ENCODE measurements at places on chromosomes 13 and 19.

- no peak for DNase-seq
Observed at GRCh38 chr19:10682397-10683063, 18.7 kb upstream of the QTRT1 start.

- DNase-seq = no peak
Observed at GRCh38 chr19:18521692-18522123, at the start of gene ELL. TSS of gene ELL (minus strand) at chr19:18522070. CDS start at chr19:18522055, 15 bp downstream.

GRCh38 chr19:4456476-4456842, 1.1 kb downstream of the UBXN6 start:
- DNase-seq = peak; percentile 54

GRCh38 chr19:14345116-14345763, 36.0 kb upstream of the ADGRE5 start:
- no peak for DNase-seq

DNA sequence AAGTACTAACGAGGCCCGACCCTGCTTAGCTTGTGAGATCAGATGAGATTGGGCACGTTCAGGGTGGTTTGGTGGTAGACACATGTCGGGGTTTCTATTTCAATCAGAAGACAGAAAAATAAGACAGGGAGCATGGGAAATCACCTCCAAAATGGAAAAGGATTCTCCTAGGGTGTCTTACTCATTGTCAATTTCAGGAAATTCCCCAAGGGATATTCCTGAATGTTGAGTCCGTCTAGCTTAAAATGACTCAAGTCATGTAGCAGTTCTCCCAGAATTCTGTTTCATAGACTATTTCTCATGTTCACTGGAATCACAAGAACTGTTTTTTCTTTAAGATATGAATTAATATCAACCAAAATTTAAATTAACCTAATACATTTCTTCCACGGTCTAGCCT, 380.1 kb downstream of the EFNB2 start:
- no peak for DNase-seq

- DNase-seq = no peak
Observed at GRCh38 chr13:46181840-46182490, at the start of gene LCP1. TSS of gene LCP1 (minus strand) at chr13:46182177. CDS start at chr13:46159662, 22,515 bp downstream.

GRCh38 chr13:45325806-45326205, 15.2 kb downstream of the TPT1 start:
- peak; percentile 81 for DNase-seq

DNA sequence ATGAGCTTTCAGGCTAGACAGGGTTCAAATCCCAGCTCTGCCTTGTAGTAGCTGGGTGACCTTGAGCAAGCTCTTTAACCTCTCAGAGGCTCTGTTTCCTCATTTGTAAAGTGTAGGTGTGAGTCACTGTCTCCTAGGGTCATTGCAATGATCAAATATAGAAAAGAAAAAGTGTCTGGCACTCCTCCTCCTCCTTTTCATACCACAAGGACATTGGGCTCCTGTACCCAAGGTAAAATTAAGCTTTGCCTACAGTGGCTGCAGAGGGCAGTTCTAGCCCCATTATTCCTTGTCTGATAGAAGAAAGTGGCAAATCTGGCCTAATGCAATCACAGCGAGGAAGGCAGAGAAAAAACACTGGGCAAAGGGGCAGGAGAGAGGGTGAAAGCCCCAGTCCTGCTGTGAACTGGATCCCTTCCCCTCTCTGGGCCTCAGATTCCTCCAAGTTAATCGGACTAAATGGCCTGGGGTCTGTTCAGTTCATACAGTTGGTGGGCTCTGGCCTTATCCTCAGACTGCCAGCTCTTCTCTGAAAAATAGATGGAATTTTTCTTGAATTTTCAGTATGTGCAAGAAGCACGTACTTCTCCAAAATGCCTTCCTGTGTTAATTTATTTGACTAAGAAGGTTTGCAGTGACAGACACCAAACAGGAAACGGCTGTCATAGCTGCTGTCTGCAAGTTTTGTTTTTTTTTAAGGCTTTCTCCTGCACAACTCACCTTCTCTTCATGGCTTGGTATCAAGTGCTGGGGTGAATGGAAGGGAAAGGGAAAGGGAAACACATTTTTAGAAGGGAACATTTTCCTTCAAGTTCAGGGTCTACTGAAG, 35.3 kb downstream of the RGCC start:
- DNase-seq = no peak

DNA sequence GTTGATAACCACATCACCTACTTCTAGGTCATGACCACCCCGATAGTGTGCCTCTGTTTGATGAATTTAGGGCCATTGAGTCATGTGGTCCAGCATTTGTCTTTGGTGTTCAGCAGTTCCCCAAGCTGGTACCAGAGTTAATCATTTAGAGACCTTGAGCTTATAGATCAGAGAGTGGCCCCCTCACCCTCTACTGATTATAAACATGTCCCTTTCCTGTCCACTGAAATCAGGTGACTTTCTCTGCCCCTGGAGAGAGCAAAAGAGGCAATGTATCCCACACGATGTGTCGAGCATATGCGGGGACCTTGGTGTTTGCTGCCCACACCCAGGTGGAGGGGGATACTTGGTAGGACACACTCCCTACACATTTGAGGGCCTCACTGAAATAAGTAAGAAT, 46.3 kb downstream of the C13orf42 start:
- no peak for DNase-seq

- no peak for DNase-seq
Observed at GRCh38 chr19:16017138-16017490, 59.2 kb upstream of the TPM4 start.

- DNase-seq = no peak
Observed at GRCh38 chr13:52878831-52879230, 30.4 kb upstream of the PCDH8 start.

- DNase-seq = no peak
Observed at GRCh38 chr13:76853921-76854608, 32.1 kb downstream of the KCTD12 start.

DNA sequence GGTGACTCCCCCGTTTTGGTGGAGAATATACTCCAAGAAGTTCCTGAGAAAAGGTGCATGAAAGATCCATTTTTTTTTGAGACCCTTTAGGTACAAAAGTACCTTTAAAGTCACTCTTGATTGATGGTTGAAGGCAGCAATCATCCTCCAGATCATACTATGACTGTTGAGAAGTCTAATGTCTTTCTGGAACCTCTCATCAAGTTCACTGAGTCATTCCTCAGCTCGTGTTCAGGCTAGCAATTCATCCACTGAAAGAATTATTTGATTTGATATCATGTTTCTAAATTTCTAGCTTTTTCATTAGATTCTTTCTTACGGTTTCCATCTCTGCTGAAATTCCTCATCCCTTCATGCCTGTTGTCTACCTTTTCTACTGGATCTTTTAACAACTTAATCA, 65.1 kb upstream of the GJB6 start:
- DNase-seq = no peak

DNA sequence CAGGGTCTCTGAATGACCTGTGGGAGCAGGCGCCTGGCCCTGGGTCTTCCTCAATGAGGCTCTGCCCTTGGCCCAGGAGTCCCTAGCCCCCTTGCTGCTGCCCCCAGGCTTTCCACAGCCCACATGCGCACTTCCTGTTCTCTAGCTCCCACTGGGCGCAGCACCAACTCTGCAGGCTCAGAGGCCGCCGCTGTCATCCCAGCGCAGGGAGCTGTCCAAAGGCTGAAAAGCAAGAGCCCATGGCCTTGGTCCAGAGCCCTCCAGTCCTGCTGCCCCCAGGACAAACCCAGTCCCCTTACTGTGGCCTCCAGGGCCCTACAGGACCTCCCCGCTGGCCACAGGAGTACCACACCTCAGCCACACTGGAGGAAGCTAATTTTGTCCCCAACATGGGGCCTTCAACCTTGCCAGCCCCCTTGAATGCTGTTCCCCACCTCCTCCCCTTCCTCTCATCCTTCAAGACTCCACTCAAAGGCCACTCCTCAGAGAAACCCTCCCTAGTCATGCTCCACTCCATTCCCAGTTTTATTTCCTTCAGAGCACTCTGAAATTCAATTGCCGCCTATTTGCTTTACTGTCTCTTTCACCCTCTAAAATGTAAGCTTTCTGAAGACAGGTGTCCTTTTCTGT, 8.0 kb upstream of the POU2F2 start:
- DNase-seq = peak; percentile 85

DNA sequence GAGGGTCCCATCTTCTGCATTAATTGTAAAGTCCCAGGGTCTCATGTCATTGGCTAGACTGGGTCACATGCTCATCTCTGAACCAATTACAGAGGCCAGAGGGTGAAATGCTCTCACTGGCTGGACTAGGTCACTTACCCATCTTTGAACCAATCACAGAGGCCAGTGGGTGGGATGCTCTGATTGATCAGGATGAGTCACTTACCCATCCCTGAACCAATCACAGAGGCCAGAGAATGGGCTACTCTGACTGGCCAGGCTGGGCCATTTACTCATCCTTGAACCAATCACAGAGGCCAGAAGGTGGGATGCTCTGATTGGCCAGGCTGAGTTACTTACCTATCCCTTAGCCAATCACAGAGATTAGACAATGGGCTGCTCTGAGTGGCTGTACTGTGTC, 5.3 kb downstream of the MISP start:
- DNase-seq = peak; percentile 36

GRCh38 chr19:16878181-16878965, 10.4 kb upstream of the F2RL3 start:
- DNase-seq = no peak

GRCh38 chr13:87129602-87130300, 541.4 kb upstream of the SLITRK5 start:
- no peak for DNase-seq

DNA sequence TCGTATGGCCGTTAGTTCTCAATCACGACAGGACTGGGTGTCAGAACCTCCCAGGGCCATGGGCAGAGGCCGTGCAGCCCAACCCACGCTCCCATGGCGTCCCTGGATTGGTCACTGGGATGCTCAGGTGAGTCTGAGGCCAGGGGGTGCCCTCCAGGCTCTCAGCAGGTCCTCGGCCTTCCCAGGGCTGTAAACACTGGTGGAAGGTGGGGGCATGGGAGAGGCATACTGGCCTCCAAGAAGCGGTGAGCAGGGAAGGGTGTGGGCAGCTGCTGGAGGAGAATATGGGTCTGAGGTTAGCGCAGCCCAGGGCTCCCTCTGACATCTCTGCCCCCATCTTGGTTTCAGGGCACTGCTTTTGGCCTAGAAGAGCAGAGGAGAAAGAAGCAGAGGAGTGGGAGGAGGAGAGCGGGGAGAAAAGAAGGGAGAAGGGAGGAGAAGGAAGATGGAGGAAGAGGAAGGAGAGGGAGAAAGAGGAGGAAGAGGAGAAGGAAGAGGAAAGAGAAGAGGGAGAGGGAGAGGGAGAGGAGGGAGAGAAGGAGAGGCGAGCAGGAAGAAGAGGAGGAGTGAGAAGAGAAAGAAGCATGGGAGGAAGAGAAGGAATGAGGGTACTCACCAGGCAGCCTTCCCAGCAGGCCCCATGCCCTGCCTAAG, 62.3 kb downstream of the CEBPG start:
- no peak for DNase-seq

GRCh38 chr13:34070544-34071303, 252.8 kb downstream of the RFC3 start:
- no peak for DNase-seq

DNA sequence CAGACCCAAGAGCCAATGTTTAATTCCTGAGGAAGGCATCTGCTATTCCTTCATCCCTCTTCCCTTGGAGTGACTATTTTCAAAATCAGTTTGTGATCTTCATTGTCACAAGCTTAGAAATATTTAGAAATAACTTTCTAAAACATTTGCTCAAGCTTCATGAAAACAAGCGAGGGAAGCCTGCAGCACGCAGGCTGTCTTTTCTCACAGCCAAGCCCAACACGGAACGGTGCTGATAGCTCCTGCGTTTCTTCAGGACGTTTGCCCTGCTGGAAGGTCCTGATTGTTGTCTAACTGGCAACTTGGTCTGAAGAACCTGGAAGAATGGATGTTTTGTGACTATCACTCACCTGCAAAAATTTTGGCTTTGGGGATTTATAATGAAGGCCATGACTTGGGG, 152.5 kb downstream of the FGF9 start:
- DNase-seq = no peak

GRCh38 chr13:73922493-73923393, 211.5 kb downstream of the KLF12 start:
- DNase-seq = peak; percentile 25

GRCh38 chr19:45484273-45484945, 12.4 kb downstream of the RTN2 start:
- no peak for DNase-seq

DNA sequence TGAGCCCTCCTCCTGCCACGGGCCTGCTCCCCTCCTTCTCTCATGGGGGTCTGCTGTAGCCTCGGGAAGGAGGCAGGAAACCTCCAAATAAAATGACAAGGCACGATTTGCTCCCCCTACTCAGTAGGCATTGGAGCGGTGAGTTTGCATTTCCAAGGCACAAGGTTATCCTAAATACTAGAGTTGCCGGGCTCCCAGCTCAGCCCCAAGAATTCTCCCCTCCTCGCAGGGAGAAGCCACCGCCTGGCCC, 1.5 kb downstream of the CEBPA start:
- DNase-seq = no peak

DNA sequence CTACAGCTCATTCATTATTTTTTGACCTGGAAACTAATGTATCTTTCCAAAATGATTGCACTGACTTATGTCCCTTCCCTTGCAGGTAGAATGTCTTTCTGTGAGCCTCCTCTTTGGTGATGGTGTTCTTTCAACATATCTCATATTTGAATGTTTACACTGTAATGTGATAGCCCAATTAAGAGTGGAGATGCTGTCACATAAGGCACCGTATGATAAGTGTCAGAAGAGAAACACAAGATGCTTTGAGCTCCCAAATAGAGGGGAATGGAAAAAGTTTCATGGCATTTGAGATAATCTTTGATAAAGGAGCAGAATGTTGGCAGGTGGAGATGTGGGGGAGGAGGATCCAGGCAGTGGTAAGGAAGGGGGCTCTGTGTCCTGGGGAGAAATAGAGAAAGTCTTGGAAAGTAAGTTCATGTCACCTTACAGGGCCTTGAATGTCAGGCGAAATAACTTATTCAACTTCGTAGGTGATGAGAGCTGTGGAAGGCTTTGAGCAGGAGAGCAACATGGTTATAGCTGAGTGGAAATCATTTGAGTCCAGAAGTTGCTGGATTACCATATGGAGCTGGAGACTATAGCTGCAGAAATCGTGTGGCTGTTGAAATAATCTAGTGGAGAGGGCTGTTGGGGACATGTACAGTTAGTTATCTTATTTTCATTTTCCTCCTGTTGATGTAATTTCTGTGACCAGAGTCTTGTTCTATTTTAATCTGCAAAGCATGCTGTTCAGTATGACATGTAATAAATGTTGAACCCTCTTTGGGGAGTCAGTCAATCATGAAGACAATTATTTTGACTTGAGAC, 10.3 kb upstream of the RNF113B start:
- no peak for DNase-seq

GRCh38 chr13:113787694-113788093, 28.7 kb downstream of the TMEM255B start:
- no peak for DNase-seq

DNA sequence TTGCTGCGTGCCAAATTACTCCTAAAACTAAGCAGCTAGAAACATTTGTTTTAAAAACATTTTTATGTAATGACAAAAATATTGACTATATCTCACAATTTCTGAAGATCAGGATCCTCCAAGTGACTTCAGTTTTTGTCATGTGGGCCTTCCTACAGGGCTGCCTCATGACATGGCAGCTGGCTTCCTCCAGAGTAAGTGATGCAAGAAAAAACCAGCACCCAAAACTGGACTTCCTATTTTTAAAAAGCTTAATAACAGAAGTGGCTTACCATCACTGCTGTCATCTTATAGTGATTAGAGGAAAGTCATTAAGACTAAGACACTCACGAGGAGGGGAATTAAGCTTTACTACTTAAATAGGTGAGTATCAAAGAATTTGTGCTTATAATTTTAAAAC, 681.7 kb downstream of the PCDH17 start:
- DNase-seq = no peak

- no peak for DNase-seq
Observed at GRCh38 chr13:46307554-46307953, 79.5 kb downstream of the RUBCNL start.

- DNase-seq = peak; percentile 11
Observed at GRCh38 chr19:39916851-39917396, 17.5 kb downstream of the FCGBP start.

Measured in AG20443 (cell line).